Hematopoietic multipotent progenitor cell treated with erythropoietin and hydrocortisone succinate and interleukin-3 and kit ligand, for 4 days (in vitro differentiated cells): ENCODE measurements at places on chromosomes 16 and 17.

DNA sequence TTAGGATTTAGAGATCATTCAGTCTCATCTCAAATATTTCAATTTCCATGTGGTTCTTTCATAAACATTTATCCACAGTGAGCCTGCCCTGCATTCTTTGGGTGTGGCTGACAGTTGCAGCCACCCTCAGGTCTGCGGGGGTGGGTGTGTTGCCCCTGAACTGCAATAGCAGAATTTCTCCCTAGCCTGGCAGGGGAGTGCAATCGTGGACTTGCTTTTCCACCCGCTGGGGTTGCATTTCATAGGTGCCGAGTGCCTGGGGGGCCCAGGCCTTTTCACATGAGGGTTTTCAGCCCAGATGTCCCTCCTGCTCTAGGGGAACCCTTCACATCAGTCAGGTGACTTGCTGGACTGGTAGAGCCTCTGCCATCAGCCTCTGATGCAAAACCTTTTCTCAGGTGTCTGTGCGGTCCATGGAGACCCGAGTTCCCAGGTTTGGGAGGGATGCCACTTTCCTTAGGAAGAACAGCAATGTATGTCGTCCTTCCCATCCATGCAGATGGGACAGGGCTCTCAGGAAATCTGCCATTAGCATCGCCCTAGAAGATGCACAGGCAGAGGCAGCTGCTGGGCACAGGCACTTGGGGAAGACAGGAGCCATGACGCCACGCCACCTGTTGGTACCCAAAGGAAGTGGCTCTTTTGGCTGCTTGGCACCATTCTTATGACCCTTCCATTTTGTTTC is 2.4 kb upstream of the USP36 start:
- DNase-seq: peak; percentile 82

DNA sequence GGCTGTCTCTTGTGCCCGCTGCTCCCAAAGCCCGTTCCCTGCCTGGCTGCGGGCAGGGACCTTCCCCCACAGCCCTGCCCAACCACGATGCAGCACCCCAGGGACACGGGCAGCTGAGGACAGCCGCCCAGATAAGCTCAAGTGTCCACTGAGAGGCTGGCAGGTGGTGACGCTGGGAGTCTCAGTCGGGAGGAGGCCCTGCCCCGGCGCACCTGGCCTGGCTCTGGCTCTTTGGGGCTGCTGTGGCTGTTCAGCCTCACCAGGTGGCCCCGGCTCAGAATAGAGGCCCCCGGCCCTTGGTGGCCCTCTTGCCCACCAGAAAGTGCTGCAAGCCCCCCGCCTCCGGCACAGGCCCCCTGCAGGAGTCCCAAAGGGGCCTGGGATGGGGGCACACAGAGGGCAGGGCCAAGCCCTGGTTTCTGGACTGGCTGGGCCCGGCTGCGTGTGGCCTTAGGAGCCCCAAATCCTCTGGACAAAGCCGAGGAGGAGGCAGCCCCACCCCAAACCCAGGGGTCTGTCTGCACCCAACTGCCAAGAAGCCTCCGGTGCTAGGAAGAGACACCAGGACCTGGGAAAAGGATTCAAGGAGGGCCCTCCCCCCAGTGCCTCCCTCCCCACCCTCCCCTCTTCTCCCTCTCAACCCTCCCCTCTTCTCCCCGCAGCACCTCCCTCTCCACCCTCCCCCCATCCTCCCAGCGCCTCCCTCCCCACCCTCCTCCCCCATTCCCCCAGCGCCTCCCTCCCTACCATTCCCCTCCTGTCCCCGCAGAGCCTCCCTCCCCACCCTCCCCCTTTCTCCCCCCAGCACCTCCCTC is 5.3 kb downstream of the NTHL1 start:
- no peak for DNase-seq

DNA sequence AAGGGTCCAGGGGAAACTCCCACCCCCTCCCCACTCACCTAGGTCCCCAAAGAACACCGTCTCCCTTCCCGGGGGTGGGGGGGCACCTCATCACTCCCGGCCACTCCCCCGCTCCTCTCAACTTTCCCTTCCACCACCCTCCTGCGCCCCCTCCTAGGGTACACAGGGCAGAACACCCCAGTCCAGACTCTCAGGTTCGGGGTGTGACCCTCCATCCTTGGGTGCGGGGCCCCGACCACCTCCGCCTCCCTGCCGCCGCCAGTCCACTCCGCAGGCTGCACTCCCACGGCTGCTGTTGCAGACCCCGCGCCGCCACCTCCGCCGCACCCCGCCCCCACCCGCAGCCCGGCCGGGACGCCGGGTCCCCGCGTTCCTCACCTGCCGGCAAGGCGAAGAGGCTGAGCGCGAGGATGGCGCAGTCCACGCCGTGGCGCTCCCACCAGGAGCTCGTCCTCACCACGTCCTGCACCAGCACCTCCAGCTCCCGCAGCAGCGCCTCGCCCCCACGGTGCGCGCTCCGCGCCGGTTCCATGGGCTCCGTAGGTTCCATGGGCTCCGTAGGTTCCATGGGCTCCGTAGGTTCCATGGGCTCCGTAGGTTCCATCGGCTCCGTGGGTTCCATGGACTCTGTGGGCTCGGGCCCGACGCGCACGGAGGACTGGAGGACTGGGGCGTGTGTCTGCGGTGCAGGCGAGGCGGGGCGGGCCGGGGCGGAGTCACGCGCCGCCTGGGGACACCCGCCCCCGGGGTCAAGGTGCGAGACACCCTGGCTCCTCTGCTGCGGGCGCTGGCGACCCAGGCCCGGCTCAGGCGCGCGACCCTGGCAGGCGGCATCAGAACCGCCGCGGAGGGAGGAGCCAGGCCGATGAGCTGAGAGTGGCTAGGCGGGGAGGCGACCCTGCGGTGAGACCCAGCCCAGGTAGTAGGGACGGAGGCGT is at the start of gene FADS6:
Gene FADS6 (minus strand): TSS at position 660 of the 938 bp plus-strand sequence. CDS start 38 bp downstream, at position 622.
- DNase-seq: no peak

DNA sequence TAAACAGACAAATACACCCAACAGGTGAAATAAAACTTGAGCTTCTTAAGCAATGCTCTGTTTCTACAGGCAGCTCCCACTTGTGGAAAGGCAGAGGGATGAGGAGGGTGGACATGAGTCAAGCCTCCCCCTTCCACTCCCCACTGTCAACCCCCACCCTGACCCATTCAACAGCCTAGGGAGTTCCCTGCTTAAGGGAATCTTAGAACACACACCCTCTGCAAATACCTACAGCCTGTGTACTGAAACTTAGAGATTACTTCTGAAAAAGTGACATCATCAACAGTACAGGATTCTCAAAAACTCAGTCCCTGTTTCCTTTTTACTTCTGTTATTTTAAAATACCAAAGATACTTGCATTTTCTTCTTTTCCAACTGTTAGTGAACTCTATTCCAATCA is 345.4 kb downstream of the SOX9 start:
- no peak for DNase-seq

- no peak for DNase-seq
Measured at GRCh38 chr17:41049110-41049509, 2.0 kb upstream of the KRTAP2-1 start.

DNA sequence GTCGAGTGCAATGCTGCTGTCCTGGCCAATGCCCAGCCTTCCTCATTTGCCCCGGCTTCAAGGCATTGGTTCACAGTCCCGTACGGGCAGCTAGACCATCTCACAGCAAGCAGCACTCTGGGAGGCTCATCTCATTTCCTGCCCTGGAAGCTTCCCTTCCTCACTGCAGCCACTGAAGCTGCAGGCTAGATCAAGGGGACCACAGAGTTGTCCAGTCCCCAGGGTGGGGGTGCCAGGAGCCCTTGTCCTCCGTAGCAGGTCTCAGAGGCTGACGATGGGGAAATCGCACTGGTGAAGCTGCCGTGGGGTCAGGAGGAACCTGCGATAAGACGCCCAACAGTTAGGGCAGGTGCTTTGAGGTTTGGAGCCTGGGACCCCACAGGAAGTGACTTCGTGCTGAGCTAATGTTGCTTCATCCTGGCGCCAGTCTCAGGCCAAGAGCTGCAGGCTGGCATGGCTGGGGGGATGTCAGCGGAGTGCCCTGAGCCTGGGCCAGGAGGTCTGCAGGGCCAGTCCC is at the start of gene SPNS3:
Gene SPNS3 (plus strand): TSS at position 426 of the 517 bp plus-strand sequence. CDS start 28 bp downstream, at position 454.
- DNase-seq: peak; percentile 92

DNA sequence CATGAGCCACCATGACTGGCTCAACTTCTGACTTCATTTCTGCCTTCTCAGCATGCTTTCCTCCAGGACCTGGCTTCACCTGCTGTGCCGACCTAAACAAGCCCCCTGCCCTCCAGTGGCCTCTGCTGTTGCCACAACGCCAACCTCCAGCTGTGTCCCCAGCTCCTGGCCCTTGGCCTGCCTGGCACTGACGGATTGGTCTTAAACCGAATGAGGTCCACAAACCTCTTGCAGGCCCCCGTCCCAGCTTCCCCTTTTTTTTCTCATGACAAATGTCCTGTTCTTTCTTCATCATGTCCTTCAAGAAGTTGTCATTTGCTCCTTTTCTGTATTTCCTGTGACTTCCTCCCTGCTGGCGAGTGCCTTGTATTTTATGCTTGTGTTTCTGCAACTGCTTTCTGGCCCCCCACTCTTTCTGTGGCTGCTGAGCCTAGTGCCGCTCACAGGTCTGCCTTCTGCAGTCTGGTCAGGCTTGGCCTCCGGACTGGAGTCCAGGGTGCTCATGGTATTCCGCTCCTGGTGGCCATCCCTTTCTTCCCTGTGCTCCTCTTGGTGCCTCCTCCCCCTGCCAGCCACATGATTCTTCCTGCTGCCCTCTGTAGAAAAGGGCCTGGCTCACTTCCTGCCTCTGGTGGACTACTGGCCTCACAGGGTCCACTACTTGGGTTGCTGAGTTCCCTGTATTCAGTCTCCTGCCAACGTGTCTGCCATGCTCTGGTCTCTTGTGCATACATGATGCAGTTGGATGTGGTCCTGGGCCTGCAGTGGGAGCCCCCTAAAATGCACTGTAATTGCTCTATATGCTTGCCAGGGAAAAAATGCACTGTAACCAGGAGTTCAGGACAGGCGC is 2.9 kb downstream of the ATP6V0C start:
- peak; percentile 88 for DNase-seq

DNA sequence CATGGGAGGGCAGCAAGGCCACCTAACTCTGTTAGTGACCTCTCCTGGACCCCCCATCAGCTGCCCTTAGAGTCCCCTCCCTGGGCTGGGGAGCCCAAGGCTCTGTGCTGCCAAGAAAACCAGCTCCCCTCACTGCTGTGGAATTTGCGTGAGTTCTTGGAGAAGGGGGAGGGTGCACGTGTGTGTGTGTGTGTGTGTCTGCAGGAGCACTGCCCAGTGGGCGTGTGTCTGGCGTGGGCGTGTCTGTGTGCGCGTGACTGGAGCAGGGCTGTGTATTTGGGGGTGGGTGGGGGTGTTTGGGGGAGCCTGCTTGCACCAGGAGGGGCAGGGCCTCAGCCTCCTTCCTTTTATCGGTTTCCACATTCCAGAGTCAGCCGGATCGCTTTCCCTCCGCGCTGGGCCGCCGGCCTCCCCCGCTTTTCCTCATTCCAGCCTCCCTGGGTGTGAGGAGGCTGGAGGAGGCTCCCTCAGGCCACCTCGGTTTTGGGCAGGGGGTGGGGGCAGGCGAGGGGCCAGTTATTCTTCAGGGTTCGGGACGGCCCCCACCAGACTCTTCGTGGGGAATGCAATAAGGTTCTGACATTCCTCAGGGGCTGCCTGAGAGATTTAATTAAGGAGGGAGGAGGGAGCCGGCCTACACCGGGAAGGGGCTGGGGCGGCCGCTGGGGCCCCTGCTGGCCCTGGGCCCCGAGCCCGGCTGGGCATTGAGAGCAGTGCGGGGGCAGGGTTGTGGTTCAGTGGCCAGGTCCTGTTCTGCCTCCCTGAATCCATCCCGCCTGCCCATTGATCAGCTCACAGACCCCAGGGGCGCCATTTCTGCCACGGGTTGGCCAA is 2.5 kb downstream of the VASN start:
- peak; percentile 60 for DNase-seq

DNA sequence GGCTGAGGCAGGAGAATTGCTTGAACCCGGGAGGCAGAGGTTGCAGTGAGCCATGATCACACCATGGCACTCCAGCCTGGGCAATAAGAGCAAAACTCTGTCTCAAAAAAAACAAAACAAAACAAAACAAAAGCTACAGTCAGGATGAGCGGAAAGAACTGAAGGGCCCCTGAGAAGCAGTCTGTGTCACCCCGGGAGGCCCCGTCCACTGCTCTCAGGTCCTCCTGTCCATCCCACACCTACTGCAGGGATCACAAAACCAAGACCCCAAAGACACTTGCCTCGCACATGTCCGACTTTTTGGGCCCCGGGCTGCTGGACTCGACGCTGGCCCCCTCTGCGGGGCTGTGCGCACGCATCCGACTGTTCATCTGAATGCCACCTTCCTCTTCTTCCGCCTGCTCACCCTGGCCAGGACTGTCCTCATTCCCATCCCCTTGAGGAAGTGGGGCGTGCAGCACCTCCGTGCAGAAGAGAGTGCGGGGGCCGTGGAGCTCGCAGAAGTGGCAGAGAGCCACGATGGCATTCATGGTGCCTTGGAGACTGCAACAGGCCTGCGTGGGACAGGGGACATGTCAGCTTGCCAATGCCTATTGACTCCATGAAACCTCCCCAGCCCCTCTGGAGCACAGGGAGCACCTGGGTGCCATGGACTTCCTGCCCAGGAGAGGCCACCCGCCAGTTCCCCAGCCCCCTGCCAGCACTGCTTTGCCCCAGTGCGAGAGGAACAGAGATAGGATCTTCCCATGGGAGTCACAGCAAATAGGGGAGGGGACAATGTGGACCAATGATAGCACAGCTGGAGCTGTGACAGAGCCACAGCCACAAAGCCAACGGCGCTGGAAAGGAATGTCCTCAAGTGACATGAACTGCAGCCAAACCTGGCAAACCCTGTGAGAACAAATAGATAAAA is 9.1 kb downstream of the FLCN start:
- no peak for DNase-seq

GRCh38 chr16:79097166-79097565 is 503.4 kb downstream of the MAF start:
- no peak for DNase-seq

DNA sequence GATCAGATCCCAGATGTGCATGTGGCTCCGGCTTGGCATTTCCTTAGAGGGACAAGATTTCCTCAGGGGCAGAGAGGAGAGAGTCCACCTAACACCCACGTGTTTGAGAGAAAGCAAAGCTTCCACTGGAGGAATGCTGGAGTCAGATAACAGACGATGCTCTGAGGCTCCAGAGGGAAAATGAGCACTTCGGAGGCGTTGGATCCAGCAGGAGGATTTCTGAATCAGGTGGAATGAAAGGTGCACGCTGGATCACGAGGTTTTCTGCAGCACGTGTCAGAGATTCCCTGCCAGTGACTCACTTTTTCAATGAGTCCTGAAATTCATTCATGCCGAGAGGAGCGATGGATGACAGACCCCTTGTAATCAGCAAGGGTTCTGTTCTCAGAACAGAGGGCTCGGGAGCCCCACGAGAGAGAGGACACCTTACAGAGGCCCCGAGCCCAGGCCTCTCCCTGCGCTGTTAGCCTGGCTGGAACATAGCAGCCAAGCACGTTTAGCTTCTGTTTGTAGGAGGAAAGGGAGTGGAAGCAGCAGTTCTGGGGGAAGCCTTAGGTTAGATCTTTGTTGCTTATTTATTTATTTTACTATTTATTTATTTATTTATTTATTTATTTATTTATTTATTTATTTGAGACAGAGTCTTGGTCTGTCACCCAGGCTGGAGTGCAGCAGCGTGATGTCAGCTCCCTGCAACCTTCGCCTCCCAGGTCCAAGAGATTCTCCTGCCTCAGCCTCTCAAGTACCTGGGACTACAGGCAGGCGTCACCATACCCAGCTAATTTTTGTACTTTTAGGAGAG is 49.3 kb upstream of the JPH3 start:
- no peak for DNase-seq
